ENCODE measurements at places on chromosomes 6 and 20. TPM values are rescaled to one million over a fixed set of nuclear protein-coding genes. Genes with fewer than 3 reads are reported as not detected.

- DNase-seq = no peak
These were observed 19.0 kb downstream of the CEP85L start for GRCh38 chr6:118632359-118632758.

GRCh38 chr6:45422503-45423110 lies 44.9 kb upstream of the SUPT3H start:
- DNase-seq = peak; percentile 83

TNNC2 gene
- total RNA-seq = not detected

TP53TG5 gene
- total RNA-seq = not detected

CCN6 gene
- not detected for total RNA-seq

COL9A3 gene
- 4.5 TPM for total RNA-seq

GJA10 gene
- total RNA-seq = not detected

Measured in pancreas (tissue), 10 donors.